Smooth muscle cell of trachea (primary cell): ENCODE measurements at places on chromosomes 5 and 9. TPM values are rescaled to one million over a fixed set of nuclear protein-coding genes. Genes with fewer than 3 reads are reported as not detected.

Gene AP3B1
- 55.6 and 78.1 TPM in 2 replicates for total RNA-seq

Gene STPG3
- 0.66 TPM in 1 of 2 replicates, not detected in the other for total RNA-seq

Gene PFN3
- total RNA-seq: not detected in 2 replicates

Gene SLC4A9
- not detected in 2 replicates for total RNA-seq

Gene HAPLN1
- 0.73 and 4.6 TPM in 2 replicates for total RNA-seq

Gene ANKRD31
- under 0.01 and 0.29 TPM in 2 replicates for total RNA-seq

Gene EQTN
- not detected in 2 replicates for total RNA-seq

Gene SH3GL2
- total RNA-seq: 0.15 TPM in 1 of 2 replicates, not detected in the other

Gene GOLM1
- 50.2 and 54.6 TPM in 2 replicates for total RNA-seq

Gene TSLP
- total RNA-seq: 5.7 and 6.5 TPM in 2 replicates

Gene GRXCR2
- not detected in 2 replicates for total RNA-seq

Gene SPATA9
- 0.29 and 0.33 TPM in 2 replicates for total RNA-seq

Gene MYORG
- 1.2 and 1.9 TPM in 2 replicates for total RNA-seq

Gene IL31RA
- total RNA-seq: 0.66 and 3.3 TPM in 2 replicates

Gene ADAMTS13
- total RNA-seq: 2.2 and 6.0 TPM in 2 replicates

Gene NR6A1
- 0.44 and 0.66 TPM in 2 replicates for total RNA-seq

Gene SMIM33
- not detected in 2 replicates for total RNA-seq

Gene LCN10
- not detected in 2 replicates for total RNA-seq

Gene WDR55
- total RNA-seq: 34.9 and 36.7 TPM in 2 replicates

Gene TIMD4
- not detected in 2 replicates for total RNA-seq

Gene PLAC8L1
- total RNA-seq: not detected in 2 replicates

Gene PCDHA12
- total RNA-seq: under 0.01 TPM in 1 of 2 replicates, not detected in the other

Gene ANGPTL2
- 49.6 and 184 TPM in 2 replicates for total RNA-seq

Gene TMEM252
- not detected in 2 replicates for total RNA-seq

Gene KCNN2
- total RNA-seq: 0.44 TPM in 1 of 2 replicates, not detected in the other

Gene TMEM215
- total RNA-seq: not detected in 2 replicates

Gene CDH9
- total RNA-seq: not detected in 2 replicates

Gene TPPP
- 0.15 and 0.66 TPM in 2 replicates for total RNA-seq

Gene PCDHA9
- total RNA-seq: under 0.01 TPM in 2 replicates

Gene BTNL8
- total RNA-seq: not detected in 2 replicates

Gene ZNF879
- 4.9 and 5.6 TPM in 2 replicates for total RNA-seq

Gene C9orf153
- 0.15 and 0.50 TPM in 2 replicates for total RNA-seq

Gene PGM5
- 88.8 and 110 TPM in 2 replicates for total RNA-seq

Gene GTF3C4
- total RNA-seq: 14.1 and 14.9 TPM in 2 replicates

Gene ACSL6
- 0.66 TPM in 1 of 2 replicates, not detected in the other for total RNA-seq

Gene MELK
- total RNA-seq: 5.3 and 35.3 TPM in 2 replicates

Gene PDE4D
- total RNA-seq: 11.3 and 11.4 TPM in 2 replicates

Gene TLX3
- total RNA-seq: not detected in 2 replicates

Gene IFNE
- total RNA-seq: 5.1 and 11.2 TPM in 2 replicates

Gene CD74
- total RNA-seq: 0.44 and 7.8 TPM in 2 replicates

Gene CCL21
- not detected in 2 replicates for total RNA-seq

Gene LHX3
- under 0.01 TPM in 1 of 2 replicates, not detected in the other for total RNA-seq

Gene NR5A1
- total RNA-seq: not detected in 2 replicates

Gene TRAF1
- 1.3 and 3.8 TPM in 2 replicates for total RNA-seq

Gene TIFAB
- not detected in 2 replicates for total RNA-seq

Gene PELO
- 21.1 and 29.6 TPM in 2 replicates for total RNA-seq

Gene LCN12
- not detected in 2 replicates for total RNA-seq

Gene NUTM2F
- not detected in 2 replicates for total RNA-seq

Gene PCDHB8
- total RNA-seq: 0.50 TPM in 1 of 2 replicates, not detected in the other

Gene SLC24A2
- not detected in 2 replicates for total RNA-seq

Gene F2RL1
- total RNA-seq: 8.6 and 15.9 TPM in 2 replicates
